ENCODE measurements at places on chromosomes 4 and X.

- no peak for DNase-seq
These were observed 97.1 kb upstream of the KLF3 start for GRCh38 chr4:38566806-38567398.

GRCh38 chrX:155127465-155127864, 56.2 kb downstream of the BRCC3 start:
- DNase-seq, result peak; percentile 7

DNA sequence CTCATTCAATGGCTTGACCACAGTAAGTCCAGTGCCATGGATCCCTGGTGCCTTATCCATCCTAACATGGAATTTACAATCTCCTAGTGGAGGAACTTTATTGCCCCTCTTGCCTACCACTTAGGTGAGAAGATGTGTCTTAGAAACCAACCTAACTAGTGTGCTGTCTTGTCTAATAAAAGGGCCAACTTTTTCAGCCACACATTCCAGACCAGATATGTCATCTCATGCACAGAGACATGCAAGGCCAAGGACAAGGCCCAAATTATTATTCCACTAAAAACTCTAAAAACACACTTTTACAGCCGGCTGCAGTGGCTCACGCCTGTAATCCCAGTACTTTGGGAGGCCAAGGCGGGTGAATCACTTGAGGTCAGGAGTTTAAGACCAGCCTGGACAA, 10.6 kb upstream of the PRDX4 start:
- DNase-seq, result no peak

DNA sequence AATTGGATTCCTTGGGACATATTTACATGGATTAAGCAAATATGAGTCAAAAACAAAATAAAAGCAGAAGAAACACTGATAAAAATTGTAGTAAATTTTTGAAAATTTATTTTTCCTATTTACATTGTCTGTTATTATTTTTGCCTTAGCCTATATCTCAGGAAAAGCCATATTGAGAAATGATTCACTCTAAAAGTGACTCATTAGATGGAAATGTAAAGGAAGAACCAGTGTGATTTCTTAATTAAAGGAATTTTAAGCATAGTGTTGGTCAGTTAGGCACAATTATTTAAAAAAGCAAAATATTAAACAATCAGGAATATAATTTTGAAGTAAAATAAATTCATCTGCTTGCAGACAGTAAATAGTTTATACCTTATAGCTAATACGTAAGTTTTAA, 167.4 kb upstream of the NAP1L5 start:
- DNase-seq, result no peak

GRCh38 chr4:40750461-40751258, 905 bp downstream of the NSUN7 start:
- no peak for DNase-seq

- DNase-seq, result peak; percentile 86
These were observed 1.1 kb downstream of the TMEM131L start for GRCh38 chr4:153466949-153467896.

- peak; percentile 36 for DNase-seq
These were observed 568 bp upstream of the CASP6 start for GRCh38 chr4:109703664-109704361.

GRCh38 chrX:34546366-34546765, 110.7 kb downstream of the TMEM47 start:
- no peak for DNase-seq

DNA sequence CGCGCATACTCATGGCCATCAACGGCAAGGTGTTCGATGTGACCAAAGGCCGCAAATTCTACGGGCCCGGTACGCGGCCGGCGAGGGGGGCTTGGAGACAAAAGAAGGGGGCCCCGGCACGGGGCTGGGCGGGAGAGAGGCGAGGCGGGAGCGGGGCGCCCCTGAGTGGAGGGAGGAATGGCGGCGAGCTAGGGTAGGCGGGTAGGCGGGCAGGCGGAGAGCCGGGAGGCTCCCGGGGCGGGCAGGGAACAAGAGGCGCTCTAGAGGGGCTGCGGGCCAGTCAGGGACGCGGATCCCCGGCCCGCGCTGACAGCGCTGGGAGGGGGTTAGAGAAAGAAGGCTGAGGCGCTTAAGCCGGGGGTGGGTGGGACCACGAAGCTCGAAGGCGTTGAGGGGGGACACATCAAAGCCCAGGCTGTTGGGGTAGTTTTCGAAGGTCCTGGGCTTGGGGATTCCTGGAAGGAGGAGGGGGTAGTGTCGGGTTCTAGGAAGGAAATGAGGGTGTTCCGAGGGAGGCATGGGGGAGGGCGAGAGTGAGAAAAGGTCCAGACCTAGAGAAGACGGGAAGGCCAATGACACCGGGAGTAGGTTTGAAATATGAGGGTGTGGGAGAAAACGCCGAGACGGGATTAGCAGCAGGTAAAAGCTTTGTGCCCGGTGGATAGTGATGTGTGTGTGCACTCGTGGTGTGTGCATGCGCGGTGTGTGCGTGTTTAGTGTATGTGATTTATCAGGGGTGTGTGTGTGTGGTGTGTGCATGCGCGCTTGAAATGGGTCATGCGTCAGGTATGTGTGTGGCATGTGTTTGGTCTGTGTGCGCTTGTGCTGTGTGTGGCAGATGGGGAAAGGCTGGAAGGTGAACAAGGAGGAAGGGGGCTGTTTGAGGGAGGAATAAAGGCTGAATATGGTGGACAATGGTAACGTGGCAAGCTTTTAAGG, 807 bp downstream of the PGRMC1 start:
- no peak for DNase-seq

- no peak for DNase-seq
These were observed 71.0 kb downstream of the SLC10A6 start for GRCh38 chr4:86778175-86778574.

DNA sequence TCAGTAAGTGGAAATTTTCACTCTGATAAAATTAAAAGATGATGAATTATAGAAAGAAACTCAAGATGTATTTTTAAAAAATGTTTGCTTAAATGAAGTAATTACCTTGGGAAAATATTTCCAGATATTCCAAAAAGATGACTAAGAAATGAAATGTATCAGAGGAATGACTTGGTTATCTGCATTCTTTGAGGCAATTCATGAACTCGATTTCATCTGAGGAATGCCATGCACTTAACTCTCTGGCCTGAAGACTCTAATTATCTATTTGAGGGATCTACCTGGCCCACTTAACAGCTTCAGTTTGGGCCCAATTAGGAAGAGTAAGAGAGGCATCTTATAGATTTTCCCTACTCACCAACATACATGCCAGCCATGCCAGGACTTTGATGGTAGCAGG, 182.3 kb downstream of the INPP4B start:
- no peak for DNase-seq

DNA sequence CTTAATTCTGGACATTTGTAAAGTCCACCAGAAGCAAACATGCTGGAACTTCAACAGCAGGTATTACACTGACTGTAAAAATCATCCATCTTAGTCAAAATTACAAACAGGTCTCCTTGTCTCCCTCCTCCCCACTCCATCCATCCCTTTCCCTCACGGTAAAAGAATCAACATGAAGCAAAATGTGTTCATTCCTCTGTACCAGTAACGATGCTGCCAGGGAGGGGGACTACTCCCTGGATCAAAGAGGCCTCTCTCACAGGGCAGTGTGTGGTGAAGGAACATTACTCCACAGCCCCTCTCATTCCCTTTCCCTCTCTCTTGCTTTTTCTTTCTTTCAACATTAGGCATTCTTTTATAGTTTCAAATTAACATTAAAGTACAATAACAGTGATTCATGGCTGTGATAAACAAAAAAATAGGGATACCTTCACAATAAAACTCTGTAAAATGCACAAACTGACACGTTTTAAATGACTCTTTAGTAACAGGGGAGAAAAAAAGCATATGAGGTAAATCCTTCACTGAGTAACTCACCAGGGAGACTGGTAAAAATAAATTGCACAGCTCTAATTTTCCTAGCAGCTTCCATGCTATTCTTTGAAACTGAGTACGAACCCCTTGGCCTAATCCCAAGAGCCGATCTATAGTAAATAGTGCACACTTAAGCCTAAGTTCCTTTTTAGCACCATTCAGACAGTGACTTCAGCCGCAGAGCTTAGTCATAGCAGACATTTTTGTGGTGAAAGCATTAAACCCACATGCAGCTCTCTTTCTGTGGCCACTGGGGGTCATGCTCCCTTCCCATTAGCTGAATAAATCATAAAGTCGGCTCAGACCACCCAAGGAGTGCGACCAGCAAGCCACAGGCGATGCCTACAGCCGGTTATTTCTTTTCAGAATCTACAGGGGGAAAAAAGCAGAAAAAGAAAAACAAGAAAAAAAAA, 215.6 kb upstream of the GYPA start:
- no peak for DNase-seq

GRCh38 chr4:89254847-89255246, 52.8 kb downstream of the GPRIN3 start:
- peak; percentile 1 for DNase-seq

DNA sequence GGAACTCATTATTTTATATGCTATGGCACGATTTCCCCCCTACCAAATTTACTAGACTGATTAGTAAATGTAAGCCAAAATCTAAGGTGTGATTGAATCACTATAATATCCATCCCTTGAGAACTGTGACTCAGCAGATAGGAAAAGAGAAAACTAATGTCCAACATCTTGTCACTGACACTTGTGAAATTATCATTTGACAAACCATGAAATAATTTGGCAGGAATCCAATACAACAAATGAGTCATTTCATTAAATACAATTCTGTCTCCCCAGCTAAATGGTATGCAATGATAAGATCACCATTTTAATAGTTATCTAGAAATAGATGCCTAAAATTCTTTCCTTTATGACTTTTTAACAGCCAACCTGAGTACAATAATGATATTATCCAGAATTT, 462.3 kb downstream of the DMD start:
- no peak for DNase-seq

- no peak for DNase-seq
These were observed 665.6 kb upstream of the CPEB2 start for GRCh38 chr4:14336656-14337055.

GRCh38 chrX:100649550-100650356, 5.8 kb downstream of the SRPX2 start:
- DNase-seq, result no peak

- DNase-seq, result no peak
These were observed 6.0 kb downstream of the C4orf50 start for GRCh38 chr4:6012200-6012599.

GRCh38 chr4:98692411-98692810, 34.0 kb upstream of the TSPAN5 start:
- no peak for DNase-seq

DNA sequence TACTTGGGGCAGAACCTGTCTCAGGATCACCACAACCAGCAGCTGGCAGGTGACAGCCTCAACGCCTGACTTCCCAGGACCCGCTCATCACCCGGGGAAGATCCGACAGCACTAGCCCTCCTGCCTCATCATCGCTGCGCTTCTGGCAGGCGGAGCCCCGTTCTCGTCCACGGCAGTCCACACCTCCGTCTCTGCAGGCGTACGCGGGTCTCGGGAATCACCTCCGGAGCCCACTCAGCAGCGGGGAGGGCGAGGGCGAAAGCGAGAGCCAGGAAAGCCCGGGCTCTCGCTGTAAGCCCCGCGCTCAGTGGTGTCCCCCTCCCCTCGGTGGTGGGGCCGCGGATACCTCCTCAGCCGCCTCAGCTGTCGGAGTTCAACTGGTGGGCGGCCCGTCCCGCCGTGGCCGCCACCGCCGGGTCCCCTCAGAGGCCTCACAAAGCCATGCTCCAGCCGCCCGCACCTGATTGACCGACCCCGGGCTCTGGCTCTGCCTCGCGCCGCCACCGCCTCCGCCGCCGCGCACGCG, 518 bp upstream of the CNKSR2 start:
- peak; percentile 47 for DNase-seq

DNA sequence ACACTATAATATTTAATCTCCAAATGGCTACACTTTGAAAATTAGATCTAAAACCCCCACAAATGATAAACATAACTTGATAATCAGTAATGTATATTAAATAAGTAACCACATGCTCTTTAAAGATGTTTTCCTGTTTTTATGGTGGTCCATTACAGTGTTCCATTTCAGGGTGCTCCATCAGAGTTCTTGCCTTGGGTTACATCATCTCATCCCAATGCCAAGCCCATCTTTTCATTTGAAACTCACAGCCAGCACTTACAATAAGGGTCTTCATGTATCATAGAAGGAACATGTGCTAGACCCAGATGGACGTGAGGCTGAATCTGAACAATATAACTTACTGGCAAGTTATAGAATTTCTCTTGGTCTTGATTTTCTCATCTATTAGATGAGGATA, 10.5 kb upstream of the PAQR3 start:
- DNase-seq, result no peak

DNA sequence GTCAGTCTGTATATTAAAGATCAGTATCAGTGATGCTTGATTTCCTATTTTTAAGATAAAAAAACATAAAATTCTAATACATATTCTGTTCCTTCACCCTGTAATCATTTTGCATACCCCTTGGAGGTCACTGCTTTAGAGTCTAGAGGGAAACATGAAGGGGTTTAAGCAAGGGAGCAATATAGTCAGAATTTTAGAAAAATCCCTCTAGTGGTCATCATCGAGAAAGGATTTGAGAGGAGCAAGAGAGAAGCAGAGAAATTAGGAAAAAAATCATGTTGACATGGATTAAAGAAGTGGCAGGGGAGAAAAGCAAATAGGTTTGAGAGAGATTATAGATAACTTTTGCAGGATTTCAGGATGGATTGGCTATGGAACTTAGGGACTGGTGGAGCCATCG, 11.1 kb downstream of the APEX2 start:
- no peak for DNase-seq

GRCh38 chr4:55530691-55531090, 16.0 kb downstream of the CLOCK start:
- DNase-seq, result no peak

DNA sequence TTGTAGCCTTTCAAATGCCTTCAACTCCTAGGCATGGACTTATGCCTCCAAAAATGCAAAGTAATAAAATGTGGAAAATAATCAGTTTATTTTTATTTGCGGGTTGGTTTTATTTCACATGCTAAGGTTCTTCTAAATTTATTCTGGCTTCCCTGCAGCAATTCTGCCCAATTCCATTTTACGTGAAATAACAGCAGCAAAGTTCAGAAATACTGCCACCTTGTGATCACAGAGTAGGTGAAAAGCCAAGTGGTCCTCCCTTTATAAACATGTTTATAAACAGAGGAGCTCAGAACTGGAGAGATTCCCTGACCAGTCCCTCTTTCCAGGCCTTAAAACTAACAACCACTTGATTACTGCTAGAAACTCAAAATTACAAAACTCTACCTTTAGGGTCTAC, 14.7 kb upstream of the DCHS2 start:
- DNase-seq, result peak; percentile 19

DNA sequence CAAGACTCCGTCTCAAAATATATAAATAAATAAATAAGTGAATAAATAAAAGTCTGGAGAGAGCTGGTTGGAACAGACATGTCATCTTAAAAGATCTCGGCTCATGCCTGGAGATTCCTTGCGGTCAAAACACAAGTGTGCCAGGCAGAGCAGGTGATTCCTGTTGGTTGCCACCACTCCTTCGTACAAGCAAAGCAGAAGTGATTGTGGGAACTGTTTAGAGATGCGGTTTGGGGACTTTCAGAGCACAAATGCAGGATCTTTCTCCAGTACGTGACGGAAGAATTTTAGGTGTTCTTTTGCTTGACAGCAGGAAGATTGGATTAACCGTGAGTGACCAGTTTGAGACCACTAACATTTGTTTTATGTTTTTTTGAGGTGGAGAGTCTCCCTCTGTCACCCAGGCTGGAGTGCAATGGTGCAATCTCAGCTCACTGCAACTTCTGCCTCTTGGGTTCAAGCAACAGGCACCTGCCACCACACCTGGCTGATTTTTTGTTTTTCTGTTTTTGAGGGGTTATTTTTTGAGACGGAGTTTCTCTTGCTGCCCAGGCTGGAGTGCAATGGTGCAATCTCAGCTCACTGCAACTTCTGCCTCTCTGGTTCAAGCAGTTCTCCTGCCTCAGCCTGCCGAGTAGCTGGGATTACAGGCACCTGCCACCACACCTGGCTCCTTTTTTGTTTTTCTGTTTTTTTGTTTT, 2.8 kb upstream of the CRLF2 start:
- no peak for DNase-seq

- no peak for DNase-seq
These were observed 230.2 kb downstream of the CLCN4 start for GRCh38 chrX:10387011-10387410.

All from NCI-H1105 treated with DMSO at 0.1 percent for 48 hours (cell line).